Activated T-helper 9 cell treated with anti-CD3 and anti-CD28 coated beads, Interleukin-2, amount 50 U/mL, for 16 hours (primary cell): ENCODE measurements at places on chromosomes 12 and 14.

- DNase-seq: no peak
Measured at GRCh38 chr14:89444516-89445125, 27.6 kb upstream of the FOXN3 start.

- peak; percentile 31 for DNase-seq
Measured at GRCh38 chr12:1583421-1584078, 10.8 kb downstream of the FBXL14 start.

GRCh38 chr14:36068777-36069534, 107.6 kb downstream of the PTCSC3 start:
- DNase-seq: no peak

- DNase-seq: no peak
Measured at GRCh38 chr14:101520621-101521472, 40.4 kb upstream of the DIO3 start.

DNA sequence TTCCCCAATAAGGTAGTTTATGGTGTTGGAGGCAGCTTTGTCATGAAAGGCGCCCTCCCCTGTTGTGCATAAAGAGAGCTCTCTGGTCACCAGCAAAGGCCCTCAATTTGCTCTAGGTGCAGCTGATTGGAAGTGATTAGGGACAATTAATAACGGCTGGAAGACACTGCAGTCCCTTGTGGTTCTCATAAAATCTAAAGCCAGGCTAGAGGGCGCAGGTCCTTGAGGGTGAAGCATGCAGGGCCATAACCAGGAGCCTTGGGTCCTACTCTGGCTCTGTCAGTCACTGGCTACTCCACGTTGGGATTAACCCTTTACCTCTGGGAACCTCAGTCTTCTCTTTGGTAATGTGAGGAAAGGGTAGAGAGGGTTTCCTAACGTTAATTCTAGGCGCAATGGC, 1.9 kb downstream of the DAAM1 start:
- DNase-seq: no peak

- DNase-seq: no peak
Measured at GRCh38 chr12:50188875-50189575, 21.9 kb upstream of the CERS5 start.

GRCh38 chr12:77924703-77925102, 94.0 kb downstream of the NAV3 start:
- DNase-seq: no peak

- peak; percentile 32 for DNase-seq
Measured at GRCh38 chr12:7142056-7142644, 12.0 kb downstream of the CLSTN3 start.

- no peak for DNase-seq
Measured at GRCh38 chr12:52295663-52296062, 4.3 kb upstream of the KRT81 start.

DNA sequence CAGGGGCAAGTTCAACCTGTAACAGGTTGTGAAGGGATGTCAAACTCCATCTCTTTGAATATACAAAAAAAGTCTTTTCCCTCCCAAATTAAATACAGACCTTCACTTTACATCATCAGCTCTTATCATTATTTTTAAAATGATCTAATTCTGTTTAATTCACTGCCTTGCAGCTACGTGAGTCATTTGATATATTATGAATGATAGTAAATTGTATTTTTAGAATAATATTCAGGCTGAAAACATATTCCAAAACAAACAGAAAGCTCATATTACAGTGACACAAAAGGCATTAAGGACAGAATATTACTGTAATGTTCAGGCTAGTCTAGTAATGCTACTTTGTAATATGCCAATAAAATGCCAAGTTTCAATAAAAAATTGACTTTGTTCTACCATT, 53.3 kb downstream of the BCAT1 start:
- no peak for DNase-seq

DNA sequence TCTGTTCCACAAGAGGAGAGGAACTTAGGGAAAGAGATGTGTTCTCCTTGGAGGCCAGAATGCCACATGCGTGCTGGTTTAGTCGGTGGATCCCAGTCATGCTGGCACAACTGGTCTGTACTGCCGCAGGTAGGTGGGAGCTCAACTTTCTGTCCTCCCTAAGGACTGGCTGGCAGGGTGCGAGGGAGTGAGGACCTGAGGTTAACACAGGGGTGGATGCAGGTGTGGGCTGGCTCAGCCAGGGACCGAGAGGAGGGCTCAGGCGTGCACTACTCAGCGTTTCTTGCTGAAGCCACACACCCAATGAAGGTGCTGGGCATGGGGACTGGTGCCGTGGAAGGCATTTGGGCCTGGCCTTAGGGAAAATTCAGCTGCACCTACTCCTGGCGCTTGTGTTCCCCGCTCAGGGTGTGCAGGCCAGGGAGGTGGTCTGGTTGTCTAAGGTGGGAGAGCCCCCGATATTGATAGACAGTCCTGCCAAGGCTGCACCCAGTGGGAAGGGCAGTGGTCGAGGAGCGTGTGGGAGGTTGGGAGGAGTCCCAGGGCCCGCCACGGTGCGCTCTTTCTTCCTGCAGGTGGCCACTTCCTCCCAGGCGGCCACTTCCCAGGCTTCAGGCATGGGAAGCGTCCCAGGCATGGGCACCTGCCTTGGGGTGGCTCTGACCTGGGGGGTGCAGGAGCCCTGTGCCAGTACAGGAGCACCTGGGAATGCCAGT, 138.4 kb downstream of the ADGRD1 start:
- no peak for DNase-seq

- no peak for DNase-seq
Measured at GRCh38 chr14:103894723-103895059, 33.6 kb upstream of the TDRD9 start.

- no peak for DNase-seq
Measured at GRCh38 chr12:95881331-95881955, 22.7 kb downstream of the SNRPF start.

DNA sequence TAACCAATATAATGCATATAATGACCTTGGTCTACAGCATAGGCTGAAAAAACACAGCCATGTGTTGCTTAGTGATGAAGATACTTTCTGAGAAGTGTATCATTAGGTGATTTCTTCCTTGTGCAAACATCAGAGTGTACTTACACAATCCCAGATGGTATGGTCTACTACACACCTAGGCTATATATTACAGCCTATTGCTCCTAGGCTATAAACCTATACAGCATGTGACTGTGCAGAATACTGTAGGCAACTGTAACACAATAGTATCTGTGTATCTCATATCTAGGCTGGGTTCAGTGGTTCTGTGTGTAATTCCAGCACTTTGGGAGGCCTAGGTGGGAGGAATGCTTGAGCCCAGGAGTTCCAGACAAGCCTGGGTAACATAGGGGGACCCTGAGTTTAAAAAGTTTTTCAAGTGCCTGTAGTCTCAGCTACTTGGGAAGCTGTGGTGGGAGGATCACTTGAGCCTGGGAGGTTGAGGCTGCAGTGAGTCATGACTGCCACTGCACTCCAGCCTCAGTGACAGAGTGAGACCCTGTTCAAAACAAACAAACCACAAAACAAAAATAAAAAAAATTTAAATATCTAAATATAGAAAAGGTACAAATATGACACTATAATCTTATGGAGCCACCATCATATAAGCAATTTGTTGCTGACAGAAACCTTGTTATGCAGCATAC, 66.6 kb downstream of the GRIP1 start:
- DNase-seq: no peak

GRCh38 chr12:89731089-89731488, 22.5 kb upstream of the ATP2B1 start:
- no peak for DNase-seq

DNA sequence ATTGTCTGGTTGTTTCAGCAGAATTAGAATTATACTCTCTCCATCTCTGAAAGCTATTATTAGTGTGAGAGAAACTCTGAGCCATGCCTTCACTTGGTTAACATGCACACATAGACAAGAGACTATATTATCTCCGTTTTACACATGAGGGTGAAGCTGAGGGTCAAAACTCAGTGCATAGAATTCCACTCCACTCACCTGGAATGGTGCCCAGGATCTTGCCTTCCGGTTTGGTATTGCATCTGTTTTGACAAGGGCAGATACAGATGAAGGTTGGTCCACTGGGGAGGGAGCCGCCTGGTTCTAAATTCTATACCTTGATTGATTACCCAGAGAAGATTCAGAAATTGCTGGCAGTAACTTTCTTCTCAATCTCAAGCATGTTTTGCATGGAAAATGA, 149.5 kb upstream of the PELI2 start:
- no peak for DNase-seq

DNA sequence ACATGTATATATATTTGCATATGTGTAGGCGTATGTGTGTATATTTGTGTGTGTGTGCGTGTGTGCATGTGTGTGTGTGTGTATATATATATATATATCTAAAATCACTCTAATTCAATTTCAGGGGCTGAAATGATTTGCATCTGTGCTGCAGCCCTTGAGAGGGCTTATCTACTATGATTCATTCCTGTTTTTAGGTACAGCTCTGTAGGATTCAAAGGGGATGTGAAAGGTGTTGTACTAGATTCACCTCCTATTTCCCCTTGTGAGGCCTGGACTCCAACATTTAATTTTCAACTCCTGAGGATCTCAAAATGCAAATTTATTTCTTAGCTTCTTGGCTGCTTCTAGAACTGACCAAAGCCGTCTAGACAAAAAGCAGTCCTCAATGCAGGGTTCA, 11.1 kb downstream of the ERP27 start:
- DNase-seq: no peak

DNA sequence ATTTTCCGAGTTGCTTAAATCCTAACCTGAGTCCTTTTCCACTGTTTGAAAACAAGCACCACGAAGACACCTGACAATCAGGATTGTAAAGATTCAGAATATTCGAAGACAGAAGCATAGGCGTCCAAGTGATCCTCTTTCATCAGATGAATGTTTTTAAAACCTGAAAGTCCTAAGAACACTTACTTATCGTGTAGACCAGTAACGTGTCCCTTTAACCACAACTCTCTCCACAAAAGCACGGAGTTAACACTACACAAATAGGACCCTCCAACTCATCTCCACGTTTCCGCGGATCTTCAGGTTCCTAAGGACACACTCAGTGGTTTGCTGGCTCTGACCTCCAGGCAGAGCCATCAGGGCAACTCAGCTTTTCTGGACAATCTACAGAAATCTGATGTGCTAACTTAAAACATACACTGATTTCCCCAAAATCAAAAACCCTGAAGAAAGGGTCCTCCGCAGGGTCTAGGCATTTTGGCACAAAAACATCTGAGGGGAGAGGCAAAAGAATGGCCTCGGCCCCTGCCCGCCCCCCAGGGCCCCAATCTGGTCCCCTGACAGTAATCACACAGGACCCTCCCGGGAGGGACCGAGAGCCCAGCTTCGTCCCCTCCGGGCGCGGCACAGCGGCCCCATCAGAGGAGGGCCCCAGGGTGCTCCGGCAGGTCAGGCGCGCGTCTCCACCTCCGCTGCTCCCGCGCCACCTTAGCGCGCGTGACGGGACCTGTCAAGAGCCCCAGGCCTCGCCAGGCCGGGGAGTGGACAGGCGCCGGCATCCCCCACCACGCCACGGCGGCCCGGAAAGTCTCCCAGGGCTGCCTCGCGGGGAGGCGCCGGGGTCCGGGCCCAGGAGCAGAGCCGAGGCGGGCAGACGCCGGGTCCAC, 925 bp downstream of the DICER1 start:
- DNase-seq: peak; percentile 30

GRCh38 chr12:124347805-124348658, 53.1 kb downstream of the RFLNA start:
- DNase-seq: no peak

- no peak for DNase-seq
Measured at GRCh38 chr12:110744151-110744571, 1.5 kb upstream of the PPP1CC start.

GRCh38 chr14:30620178-30620577, 1.9 kb upstream of the SCFD1 start:
- DNase-seq: no peak

GRCh38 chr14:52355016-52355431, 40.9 kb downstream of the PTGER2 start:
- DNase-seq: no peak

GRCh38 chr12:96652870-96653269, 163.5 kb downstream of the CFAP54 start:
- no peak for DNase-seq

- DNase-seq: no peak
Measured at GRCh38 chr12:22399464-22400180, 65.1 kb upstream of the ST8SIA1 start.

- DNase-seq: no peak
Measured at GRCh38 chr12:81284137-81284536, 206.3 kb downstream of the ACSS3 start.

DNA sequence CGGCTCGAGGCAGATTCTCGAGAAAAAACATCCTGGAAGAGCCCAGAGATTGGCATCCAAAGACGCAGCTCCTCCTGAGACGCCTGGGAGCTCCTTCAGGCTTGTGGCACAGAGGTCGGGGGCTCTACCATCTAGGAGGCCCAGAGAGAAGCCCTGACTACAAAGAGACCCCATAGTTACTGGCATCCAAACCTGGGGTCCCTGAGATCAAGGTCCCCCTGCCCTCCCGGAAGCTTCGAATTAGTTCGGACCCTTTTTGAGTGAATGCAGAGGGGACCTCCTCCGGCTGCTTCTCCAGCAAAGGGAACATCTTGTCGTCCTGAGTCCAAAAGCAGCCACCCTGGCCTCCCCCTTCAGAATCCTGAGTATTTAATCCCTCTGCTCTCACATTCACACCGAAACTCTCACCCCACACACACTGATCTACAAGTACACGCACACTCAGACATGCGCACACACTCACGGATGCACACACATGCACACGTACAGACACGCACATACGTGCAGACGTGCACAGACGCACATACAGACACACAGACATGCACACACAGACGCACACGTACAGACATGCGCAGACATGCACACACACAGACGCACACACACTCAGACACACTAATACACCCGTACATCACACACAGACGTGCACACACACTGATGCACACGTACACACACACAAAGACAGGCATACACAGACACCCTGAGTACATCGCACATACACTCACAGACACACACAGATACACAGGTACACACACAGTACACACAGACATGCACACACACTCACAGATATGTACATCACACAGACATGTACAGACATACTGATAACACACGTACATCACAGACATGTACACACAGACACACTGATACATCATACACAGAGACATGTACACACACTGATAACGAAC, 5.9 kb downstream of the ZNF605 start:
- DNase-seq: no peak

DNA sequence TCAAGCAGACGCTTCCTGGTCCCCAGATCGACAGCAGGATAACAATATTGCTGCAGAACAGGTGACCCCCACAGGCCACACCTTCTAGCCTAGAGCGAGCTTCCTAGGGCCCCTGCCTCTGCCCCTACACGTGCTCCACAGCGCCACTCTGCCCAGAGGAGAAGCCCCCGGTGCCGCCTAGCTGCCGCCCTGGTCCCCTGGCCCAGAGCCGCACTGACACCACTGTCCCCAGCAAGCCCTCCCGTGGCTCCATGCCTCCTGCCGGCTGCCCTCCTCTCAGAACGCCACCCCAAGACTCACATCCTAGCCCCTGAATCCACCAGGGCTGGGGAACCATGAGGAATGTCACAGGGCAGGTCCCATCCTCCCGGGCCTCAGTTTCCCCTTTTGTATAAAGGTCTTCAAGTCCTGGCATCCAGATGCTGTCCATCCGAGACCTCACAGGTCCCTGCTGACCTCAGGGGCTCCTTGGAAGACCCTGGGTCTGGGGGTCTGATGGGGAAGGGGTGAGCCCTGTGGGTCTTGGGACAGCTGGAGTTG, 31.0 kb downstream of the JAG2 start:
- DNase-seq: no peak

GRCh38 chr12:49232940-49233841, 31.7 kb upstream of the TUBA1C start:
- no peak for DNase-seq
